ENCODE measurements at places on chromosomes 13 and 19. TPM values are rescaled to one million over a fixed set of nuclear protein-coding genes. Genes with fewer than 3 reads are reported as not detected.

Gene PSPC1
- total RNA-seq, result 42.9 TPM

Gene IGFL2
- 0.75 TPM for total RNA-seq

Gene ASPDH
- total RNA-seq, result not detected

Gene CGB7
- not detected for total RNA-seq

Data from K562 (cell line).